ENCODE measurements at places on chromosomes 1 and 21.

GRCh38 chr21:33685613-33686197 lies 43.4 kb downstream of the ITSN1 start:
- no peak for DNase-seq

- DNase-seq = no peak
Measured at GRCh38 chr1:209156991-209157390, 426.5 kb upstream of the CAMK1G start.

- DNase-seq = no peak
Measured at GRCh38 chr1:159084867-159085266, 8.3 kb upstream of the AIM2 start.

- no peak for DNase-seq
Measured at GRCh38 chr1:243346468-243346867, 90.6 kb downstream of the SDCCAG8 start.

DNA sequence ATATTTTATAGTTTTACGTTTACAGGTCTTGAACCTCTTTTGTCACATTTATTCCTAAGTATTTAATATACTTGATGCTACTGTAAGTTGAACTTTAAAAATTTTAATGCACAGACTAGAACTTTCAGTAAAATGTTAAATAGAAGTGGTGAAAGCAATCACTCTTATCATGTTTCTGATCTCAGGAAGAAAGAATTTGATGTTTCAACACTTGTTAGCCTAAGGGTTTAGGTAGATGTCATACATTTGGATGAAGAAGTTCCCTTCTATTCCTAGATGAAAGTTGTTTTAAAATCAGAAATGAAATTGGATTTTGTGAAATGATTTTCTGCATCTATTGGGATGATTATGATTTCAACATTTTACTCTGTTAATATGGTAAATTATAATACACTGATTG lies 63.6 kb upstream of the TTLL7 start:
- DNase-seq = no peak

DNA sequence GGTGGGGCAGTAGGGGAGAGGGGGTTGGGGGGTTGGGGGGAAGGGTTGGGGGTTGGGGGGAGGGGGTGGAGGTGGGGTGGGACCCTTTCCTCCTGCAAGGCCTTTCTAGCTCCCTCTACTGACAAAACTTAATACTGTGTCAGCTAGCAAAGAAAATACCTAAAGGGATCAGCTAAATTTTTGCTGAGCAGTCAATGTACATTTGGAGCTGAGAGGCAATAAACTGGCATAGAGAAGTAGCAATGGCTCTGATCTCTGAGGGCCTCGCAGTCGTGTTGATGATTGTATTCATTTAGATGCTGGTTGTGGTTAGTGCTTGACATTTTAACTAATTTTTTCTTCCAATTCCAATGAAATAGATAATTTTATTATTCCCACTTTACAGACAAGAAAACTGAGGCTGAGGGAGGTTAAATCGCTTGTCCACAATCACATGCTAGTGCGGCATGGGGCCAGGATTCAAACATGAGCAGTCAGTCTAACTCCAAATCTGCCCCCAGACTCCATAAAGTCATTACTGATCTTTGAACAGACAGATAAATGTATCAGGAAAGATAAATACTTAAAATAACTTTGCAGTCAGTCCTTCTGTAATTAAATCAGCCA lies 357.1 kb downstream of the DISC1 start:
- DNase-seq = no peak

- DNase-seq = no peak
Measured at GRCh38 chr1:200767321-200767720, 28.6 kb downstream of the CAMSAP2 start.

DNA sequence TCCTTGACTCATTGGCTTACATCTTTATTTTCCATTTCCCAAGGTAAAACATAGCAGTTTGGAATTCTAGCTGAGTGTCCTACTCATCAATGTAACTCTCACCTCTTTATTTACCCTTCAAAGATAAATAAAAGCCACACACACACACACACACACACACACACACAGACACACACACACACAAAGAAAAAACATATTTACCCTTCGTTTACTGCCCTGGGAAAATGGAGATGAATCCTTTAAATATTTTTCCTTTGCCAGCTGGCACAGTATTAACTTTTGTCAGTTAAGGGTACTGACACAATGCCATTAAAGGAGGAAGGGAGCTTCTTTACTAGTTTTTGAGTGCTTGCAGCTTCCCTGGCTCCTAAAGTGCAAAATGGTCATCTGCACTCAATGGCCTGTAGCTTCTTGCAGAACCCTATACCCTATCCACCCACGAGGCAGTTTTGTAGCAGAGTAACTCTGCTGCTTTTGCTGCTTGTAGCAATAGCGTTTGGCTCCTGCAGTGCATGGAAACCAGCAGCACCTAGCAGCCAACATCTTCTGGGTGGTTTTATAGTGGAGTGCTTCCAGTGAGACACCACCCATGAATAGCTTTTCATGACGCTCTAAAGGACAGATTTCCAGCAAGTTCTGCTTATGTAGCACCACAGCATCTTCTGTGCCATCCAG lies 103.7 kb downstream of the HS2ST1 start:
- no peak for DNase-seq

DNA sequence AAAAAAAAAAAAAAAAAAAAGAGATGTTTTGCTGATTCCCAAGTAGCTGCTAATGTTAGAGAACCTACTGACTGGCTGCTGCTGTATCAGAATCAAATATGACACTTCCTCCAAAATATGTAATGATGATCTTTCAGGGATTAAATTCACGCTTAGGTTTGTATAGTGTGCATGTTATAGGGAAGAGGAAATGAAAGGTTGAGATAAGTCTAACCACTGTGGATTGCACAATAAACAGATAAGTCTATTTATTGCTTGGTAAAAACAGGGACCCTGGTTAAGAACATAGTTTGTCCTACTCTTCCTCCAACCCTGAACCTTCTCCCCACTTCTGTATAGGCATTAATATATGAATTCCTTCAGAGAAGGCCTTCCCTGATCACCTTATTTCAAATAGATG lies 13.2 kb downstream of the RC3H1 start:
- no peak for DNase-seq

DNA sequence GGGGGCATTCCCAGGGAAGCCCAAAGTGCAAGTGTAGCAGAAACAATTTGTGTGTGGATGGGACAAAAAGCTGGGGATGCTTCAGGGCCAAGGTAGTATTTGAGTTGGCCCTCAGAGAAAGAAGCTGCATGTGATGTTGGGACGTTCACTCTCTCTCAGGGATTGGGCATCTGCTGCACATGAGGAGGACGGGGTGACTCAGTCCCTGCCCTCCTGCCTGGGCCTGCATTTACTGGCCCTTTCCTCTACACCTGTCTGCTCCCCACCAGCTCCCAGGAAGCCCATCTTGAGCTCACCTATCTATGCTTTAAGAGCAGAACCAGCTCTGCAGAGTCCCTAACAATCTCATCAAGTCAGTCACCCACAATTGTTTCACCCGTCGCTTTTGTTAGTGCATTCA lies 23.5 kb upstream of the MPZL1 start:
- no peak for DNase-seq

GRCh38 chr1:105373681-105374080 lies 1624.0 kb downstream of the AMY1C start:
- no peak for DNase-seq

- no peak for DNase-seq
Measured at GRCh38 chr21:27206368-27206982, 239.6 kb upstream of the ADAMTS5 start.

DNA sequence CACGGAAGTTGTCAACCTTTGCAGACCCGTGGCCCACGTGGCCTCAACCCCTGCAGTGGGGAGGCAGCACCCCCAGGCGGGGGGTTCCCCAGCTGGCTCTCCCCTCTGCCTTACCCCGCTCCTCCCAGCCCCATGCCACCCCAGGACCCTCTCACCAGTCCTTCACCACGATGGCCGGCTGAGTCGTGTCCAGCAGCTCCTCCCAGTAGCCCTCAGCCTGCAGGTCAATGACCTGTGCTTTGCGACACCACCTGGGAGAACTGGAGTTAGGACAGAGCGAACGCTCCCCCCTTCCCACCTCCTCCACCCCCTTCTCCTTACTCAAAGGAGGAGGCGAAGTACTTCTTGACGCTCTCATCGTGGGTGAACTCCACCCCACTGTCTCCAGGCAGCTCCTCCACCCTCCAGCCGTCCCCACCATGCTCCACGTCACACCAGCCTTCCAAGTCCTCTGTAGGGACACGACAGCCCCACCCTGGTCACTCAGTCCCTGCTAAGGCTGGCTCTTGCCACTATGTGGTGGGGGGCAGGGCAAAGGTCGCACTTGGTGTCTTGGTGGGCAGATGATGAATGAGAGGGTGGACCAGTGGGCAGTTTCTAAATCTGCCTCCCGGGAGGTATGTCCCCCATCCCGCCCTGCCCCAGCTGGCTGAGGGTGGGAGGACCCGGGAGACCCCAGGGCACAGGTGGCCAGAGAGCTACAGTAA lies 4.5 kb downstream of the FBXO2 start:
- DNase-seq = no peak

- DNase-seq = no peak
Measured at GRCh38 chr1:98323388-98323787, 338.1 kb upstream of the SNX7 start.

Measured in esophagus squamous epithelium (tissue), 5 donors.